ENCODE measurements at places on chromosomes 16 and 17. TPM values are rescaled to one million over a fixed set of nuclear protein-coding genes. Genes with fewer than 3 reads are reported as not detected.
A peak's percentile ranks its signal among the peaks of the same experiment; 100 is the strongest.

DNA sequence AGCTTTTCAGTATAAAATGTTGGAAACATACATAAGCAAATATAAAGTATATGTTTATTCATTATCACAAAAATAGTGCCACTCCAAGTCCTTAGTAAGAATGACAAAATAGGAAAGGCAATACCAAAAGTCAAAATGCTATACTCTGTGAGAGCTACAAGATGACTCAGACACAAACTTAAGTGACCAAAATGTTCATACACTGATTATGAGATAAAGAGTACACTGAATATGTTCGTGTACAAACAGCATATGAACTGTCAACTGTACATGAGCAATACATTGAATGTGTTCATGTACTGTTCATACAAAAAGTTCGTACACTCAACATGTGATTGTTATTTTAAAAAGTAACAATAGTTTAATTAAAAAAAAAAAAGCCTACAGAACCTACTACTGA, 103.3 kb downstream of the CA4 start:
- DNase-seq = no peak

- DNase-seq = no peak
Observed at GRCh38 chr17:13590441-13590840, 11.3 kb downstream of the HS3ST3A1 start.

DNA sequence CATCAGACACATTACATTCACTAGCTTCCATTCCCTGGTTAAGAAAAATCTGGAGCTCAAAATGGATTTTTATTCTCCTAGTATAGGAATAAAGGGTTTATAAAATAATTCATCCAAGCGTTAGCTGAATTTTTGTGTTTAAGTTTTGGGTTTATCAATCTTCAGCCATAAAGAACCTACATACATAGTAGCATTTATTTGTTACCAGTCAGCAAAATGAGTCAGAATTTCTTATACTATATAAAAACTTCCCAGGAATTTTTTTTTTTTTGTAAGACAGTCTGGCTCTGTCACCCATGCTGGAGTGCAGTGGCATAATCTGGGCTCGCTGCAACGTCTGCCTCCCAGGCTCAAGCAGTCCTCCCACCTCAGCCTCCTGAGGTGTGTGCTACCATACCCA, 40.2 kb upstream of the SLC12A3 start:
- no peak for DNase-seq

- DNase-seq = peak; percentile 91
Observed at GRCh38 chr16:67246756-67247191, 507 bp downstream of the FHOD1 start.

KRT13 gene
- polyA plus RNA-seq = 24.8 TPM

SLC6A2 gene
- not detected for polyA plus RNA-seq
